ENCODE measurements at places on chromosomes 1 and 21.
A peak's percentile ranks its signal among the peaks of the same experiment; 100 is the strongest.

GRCh38 chr1:89863165-89863830, 42.5 kb downstream of the LRRC8D start:
- no peak for DNase-seq

DNA sequence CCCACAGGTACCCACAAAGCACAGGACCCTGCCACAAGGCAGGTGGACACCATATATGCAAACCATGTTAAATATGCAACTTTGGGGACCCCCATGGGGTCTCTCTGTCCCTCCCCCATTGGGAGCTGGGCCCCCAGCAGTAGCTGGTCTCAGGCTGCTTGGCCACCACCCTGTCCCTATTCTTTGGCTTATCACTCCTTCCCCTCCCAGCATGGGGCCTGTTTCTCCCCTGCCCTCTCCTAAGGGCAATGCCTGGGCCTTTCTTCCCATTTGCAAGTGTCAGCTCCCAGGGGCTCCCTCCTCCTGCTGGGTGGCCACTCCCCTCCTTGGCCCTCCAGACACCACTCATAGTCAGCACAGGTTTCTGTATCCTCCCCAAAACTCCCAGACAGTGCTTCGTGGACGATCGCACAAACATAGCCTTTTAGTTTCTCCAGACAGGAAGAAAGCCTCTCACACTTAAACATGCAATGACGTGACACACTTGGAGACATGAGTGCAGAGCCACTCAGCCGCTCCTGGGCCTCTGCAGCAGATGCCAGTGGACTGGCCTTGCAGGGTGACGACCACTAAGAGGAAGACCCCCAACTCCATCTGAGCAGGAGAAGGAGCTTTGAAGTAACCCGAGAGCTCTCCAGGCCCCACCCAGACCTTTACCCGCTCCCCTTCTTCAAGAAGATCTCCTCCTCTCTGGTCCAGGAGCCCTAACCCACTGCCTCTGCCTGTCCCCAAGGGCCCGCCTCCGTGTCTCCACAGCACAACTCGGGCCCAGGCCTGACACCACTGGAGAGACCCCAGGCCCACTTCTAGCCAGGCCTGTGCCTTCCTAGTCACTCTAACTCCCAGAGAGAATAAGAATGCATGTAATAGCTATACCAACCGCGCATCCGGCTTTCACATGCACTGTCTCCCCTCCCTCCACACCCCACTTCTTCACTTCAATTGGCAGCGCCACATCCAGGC, 22.9 kb downstream of the CITED4 start:
- DNase-seq, result no peak

GRCh38 chr1:30758785-30759380, 1.3 kb upstream of the LAPTM5 start:
- no peak for DNase-seq

GRCh38 chr21:43995521-43996105, 16.5 kb upstream of the TRAPPC10 start:
- no peak for DNase-seq

DNA sequence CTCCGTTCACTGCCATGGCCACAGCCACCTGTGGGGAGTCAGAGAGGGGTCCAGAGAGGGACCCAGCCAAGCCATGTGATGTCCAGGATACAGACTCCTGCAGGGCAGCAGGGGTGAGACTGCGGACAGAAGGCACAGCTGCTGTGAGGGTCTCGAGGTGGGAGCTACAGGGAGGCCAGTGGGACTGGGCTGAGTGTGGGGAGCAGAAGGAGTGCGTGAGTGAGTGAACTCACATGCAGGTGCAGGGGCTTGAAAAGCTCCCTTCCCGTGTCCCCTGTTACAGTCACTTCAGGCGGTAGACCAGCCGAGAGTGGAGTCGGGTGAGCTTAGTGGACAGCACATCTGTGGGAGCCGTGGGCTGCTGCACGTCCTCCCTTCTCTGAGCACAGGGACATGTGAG, 42.4 kb downstream of the S100B start:
- no peak for DNase-seq

- DNase-seq, result no peak
These were observed 245.7 kb upstream of the RGS18 start for GRCh38 chr1:191912517-191912916.

GRCh38 chr21:27292229-27292628, 325.3 kb upstream of the ADAMTS5 start:
- DNase-seq, result no peak

DNA sequence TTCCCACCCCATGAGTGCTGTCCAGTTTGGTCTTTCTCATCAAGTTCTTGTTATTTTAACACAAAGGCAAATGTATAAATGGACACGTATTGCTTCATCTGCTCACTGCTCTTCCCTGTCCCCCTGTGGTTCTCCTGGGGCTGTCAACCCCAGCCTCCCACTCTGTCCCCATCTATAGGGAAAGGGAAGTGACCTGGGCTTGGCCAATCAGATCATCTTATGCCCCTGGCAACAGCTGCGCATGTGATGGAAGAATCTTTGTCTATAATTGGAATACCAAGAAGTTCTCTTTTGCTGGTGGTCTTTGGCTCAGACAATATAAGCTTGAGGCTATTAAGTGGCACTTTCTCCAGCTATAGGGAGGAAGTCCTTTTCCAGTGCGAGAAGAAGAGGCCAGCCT, 4.7 kb upstream of the CCSAP start:
- DNase-seq, result no peak

- peak; percentile 65 for DNase-seq
These were observed 25.1 kb downstream of the NENF start for GRCh38 chr1:212457740-212458338.

DNA sequence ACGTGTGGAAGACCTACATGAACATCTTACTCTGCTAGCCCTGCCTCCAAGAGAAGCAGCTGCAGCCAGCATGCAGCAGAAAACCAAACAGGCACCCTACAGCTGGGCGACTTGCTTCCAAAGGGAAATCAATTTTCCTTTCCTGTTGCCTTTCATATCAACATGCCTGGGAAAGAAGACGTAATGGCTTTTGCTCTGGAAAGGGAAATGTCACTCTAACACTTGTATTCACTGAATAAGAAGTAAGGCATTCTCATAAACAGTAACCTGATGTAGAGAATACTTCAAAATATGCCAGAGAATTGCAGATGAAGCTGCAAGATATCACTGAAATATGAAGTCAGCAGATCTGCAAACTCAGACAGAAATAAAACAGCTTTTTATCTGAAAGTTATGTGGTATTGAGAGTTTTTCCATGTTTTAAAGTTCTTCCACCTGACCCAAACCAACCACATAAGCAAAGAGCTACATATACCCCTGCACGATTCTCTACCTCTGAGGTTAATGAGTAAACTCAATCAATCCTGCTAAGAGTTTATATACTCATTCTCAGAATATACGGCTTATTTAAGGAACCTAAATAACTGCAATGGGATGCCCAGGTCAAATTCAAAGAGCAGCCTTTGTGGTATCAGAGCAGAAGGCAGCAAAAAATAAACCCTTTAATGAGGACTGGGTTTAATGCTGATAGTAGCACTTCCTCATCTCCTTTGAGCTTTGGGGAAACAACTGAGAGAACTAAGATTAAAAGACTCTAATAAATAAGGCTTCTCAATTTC, 150.9 kb downstream of the RERE start:
- no peak for DNase-seq

All from nephron progenitor cell (in vitro differentiated cells).